ENCODE measurements at places on chromosomes 11 and 22. TPM values are rescaled to one million over a fixed set of nuclear protein-coding genes. Genes with fewer than 3 reads are reported as not detected.

Gene SC5D
- 112 TPM for polyA plus RNA-seq

Gene LDLRAD3
- polyA plus RNA-seq = 11.8 TPM

Gene OR8D1
- not detected for polyA plus RNA-seq

Gene TAGLN
- polyA plus RNA-seq = 20.5 TPM

Gene GNAZ
- 0.03 TPM for polyA plus RNA-seq

Gene KREMEN1
- polyA plus RNA-seq = 11.4 TPM

Gene CDC42EP2
- polyA plus RNA-seq = 6.1 TPM

Gene FBLN1
- 24.4 TPM for polyA plus RNA-seq

Gene MCHR1
- polyA plus RNA-seq = 0.12 TPM

Gene FXYD6
- polyA plus RNA-seq = not detected

Gene MAPK8IP1
- polyA plus RNA-seq = 0.83 TPM

Gene SLC25A18
- 0.04 TPM for polyA plus RNA-seq

Gene PRSS23
- polyA plus RNA-seq = 143 TPM

Gene KCTD14
- polyA plus RNA-seq = 2.1 TPM

Gene TIGD3
- 0.05 TPM for polyA plus RNA-seq

Gene SYNGR1
- polyA plus RNA-seq = 0.76 TPM

Gene TUBA8
- polyA plus RNA-seq = 0.41 TPM

Gene GGT5
- not detected for polyA plus RNA-seq

Gene SLC22A9
- polyA plus RNA-seq = not detected

Gene NFRKB
- 23.6 TPM for polyA plus RNA-seq
